ENCODE measurements at places on chromosomes 2 and 18.

DNA sequence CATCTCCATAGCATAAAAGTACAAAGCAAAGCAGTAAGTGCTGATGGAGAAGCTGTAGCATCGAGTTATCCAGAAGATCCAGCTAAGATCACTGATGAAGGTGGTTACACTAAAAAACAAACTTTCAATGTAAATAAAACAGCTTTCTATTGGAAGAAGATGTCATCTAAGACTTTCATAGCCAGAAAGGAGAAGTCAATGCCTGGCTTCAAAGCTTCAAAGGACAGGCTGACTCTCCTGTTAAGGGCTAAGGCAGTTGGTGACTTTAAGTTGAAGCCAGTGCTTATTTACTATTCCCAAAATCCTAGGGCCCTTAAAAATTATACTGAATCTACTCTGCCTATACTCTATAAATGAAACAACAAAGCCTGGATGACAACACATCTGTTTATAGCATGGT, 44.0 kb downstream of the METTL8 start:
- DNase-seq: no peak

DNA sequence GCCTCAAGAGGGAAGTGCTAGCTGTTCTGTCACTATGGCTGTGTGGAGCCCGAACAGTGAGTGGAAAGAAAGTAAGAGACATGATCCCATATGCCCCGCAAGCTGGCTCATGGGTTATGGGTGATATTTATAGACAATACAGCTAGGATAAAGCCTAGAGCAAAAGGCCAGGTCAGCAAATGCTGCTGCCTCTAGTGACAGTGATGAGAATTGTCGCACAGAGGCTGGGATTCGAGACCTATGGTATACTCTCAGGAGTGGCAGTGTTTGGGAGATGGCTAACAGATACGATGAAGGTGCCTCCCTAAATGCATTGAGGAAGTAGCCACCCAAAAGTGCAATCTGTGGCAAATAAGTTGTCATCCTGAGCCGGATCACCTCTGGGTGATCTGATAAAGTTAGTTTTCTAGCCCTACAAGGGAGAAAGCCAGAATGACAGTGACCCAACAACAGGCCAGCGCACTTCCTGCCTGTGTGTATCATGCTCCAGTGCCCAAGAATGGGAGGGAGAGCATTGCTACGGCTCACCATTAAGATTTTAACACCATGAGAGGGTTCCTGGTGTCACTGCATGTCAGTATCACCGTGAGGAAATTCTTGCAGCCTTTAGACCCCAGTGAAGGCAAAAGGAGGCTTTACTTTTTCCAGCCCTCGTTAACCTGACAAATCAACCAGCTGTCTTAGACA, 92.2 kb upstream of the TGFA start:
- peak; percentile 29 for DNase-seq

- no peak for DNase-seq
These were observed 57.2 kb downstream of the MOGAT1 start for GRCh38 chr2:222728621-222729020.

GRCh38 chr2:160306985-160307384, 106.9 kb upstream of the ITGB6 start:
- DNase-seq: no peak

DNA sequence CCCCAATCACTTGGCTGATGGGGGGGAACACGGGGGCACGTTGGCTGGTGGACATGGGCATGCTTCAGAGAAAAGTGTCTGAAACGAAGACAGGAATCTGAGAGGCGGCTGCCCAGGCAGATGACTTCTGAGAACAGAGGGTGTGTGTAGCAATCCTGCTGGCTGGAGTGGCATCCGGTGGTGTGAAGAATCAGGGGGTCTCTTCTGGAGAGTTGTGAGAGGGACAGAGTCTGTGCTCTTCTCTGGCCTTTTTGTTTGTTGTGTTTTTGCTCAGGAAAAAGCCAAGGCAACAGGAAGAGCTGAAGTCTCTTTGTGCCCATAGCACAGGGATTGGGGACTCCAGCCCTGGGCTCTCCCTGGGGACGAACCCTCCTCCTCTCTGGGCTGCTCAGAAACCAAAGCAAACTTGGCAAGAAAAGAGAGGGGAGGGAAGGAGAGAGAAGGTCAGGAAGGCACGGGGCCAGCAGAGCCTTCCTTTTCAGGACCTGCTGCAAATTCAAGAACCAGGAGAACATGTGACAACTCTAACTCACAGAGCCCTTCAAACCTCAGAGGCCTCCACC, 97.0 kb upstream of the SMAD2 start:
- no peak for DNase-seq

DNA sequence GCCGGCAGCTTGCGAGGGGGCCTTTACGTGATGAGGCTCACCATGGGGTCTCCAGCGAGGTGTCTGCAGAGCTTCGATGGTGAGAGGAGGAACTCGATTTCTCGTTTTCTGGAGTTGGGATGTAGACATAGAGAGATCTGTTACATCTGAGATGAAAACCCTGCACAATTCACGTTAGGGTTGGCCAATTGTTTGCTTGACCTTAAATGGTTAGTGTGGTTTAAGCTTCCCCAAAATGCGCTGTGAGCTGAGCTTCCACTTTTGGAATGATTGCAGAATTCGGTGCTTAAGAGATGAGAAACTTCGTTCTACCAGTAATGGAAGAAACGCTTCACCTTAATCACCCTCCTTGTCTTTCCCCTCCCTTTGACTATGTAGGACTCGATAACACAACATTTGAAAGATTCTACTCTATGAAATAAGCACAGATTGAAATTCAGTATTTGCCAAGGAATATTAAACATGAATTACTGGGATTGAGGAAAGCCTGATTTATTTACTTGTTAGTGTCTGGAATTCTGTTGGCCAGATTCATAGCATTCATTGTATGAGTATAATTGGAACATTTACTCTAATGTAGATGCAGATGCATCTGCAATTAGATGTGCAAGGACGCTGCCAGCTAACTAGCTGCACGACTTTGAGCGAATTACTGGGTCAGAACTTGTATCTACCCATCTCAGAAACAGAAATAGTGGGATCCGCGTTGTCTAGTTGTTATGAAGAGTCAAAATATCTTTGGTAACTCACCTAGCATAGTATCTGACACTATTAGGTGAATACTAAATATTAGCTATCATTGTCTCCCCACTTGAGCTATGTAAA, 1.6 kb upstream of the KLF7 start:
- DNase-seq: no peak

DNA sequence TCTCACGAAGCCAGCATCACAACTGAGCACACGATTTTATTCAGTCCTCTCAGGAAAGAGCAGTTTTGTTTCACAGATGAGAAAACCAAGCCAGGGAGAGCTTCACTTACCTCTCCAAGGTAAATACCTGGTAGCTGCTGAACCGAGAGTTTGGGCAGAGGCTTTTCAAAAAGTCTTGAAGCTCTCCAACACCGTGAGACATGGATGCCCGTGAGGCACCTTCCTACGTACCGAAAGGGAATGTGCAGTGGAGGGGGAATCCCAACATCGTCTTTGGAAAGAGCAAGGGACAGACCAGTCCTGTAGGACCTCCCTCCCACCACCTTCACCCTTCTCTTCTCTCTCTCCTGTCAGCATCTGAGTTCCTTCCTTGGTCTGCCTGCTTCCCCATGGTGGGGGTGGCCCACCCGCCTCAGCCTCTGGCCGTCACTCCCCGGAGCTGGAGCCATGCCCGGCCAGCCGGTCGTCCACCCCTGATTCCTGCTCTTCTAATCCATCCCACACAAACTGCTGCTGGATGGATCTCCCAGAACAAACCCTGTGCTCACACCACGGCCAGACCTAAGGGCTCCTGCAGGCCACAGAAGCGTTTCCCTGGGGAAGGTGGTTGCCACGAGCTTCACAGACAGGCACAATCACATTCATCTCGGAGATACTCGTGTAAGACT, 97.3 kb upstream of the SNTG2 start:
- no peak for DNase-seq

GRCh38 chr18:46402396-46402795, 254.6 kb downstream of the LOXHD1 start:
- no peak for DNase-seq

GRCh38 chr2:60533101-60534051, 20.1 kb downstream of the BCL11A start:
- DNase-seq: no peak

DNA sequence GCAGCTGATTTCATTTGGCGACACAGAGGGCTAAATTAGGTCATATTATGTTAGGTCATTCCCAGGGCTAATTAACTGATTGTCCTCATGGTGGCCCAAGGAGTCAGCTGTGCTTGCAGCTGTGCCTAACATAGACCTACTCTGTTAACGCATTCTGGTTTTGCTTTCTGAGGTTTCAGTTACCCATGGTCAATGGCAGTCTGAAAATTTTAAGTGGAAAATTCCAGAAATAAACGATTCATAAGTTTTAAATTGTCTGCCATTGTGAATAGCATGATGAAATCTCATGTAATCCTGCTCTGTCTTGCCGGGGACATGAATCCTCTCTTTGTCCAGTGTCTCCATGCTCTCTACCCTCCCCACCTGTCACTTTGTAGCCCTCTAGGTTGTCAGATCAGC, 168.7 kb downstream of the KCNS3 start:
- no peak for DNase-seq

- no peak for DNase-seq
These were observed 50.5 kb upstream of the MAP4K3 start for GRCh38 chr2:39487398-39488250.

GRCh38 chr2:116467243-116467642, 1347.2 kb upstream of the DDX18 start:
- DNase-seq: no peak

DNA sequence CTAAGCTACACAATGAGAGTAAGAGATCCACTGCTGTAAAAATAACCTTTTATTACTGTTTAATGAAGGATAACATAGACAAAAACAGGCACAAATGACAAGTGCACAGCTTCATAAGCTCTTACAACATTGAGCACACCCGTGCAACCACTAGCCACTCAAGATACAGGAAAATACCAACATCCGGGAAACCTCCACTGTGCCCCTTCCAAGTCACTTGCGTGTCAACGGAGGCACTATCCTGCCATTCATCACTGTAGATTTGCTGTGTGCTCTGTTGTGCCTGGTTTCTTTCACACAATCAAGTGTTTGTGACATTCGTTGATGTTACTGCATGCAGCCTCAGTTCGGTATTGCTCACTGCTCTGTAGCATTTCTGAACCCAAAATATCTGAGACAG, 292.9 kb upstream of the MYT1L start:
- no peak for DNase-seq

- DNase-seq: no peak
These were observed 102.0 kb upstream of the PIEZO2 start for GRCh38 chr18:11251229-11251890.

DNA sequence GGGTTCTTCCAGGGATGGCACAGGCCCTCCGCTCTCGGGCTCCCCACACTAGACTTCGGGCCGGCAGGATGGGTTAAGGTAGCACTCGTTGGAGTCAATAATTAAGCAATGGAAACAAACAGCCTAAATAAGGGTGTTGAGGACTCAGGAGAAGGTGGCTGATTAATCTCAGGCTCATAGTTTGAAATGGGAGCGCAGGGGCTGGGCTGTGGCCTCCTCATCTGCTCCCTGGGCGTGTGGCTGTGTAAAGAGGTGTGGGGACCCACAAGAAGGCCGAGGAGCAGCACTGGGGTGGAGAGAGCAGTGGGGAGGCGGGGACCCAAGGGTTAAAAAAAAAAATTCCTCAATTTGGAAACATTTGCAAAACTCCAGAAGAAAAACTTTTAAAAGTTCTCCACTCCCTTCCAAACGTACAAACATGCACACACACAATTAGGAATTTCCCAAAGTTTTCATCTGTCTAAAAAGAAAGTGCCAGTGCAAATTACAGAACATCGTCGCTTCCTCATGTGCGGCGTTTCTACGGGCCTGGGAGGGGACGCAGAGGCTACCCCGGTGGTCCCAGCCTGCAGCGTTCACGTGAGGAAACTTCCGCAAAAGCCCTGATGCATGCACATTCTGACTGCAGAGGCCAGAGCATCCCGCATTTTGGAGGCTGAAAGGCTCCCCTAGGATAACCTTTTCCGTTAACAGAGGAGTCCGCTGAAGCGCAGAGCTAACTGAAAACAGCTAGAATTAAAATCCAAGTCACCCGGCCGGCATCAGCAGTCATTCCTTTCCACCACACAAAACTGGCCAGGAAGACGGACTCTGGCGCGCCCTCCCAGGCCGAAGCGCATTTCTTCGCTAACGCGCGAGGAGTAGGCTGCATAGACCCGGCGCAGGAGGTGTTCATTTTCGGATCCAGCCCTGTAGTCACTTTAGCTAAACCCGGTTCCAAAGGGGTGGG, 1.0 kb upstream of the TUBB6 start:
- no peak for DNase-seq

DNA sequence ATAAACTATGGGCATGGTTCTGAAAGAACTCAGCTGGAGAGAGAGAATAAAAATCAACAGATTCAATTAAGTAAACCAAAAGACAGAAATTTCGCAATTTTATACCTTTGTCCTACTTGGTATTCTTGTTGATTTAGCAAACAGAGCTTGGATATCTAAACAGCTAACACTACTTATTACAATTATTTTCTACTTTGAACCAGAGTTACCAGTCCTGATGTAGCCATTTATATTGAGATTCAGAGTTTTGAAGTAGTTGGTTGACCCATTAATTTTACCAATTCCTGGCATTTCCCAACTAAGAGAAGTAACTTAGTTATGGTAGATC, 48.9 kb downstream of the ASXL2 start:
- DNase-seq: no peak

- DNase-seq: no peak
These were observed 19.1 kb downstream of the FHL2 start for GRCh38 chr2:105379741-105380186.

DNA sequence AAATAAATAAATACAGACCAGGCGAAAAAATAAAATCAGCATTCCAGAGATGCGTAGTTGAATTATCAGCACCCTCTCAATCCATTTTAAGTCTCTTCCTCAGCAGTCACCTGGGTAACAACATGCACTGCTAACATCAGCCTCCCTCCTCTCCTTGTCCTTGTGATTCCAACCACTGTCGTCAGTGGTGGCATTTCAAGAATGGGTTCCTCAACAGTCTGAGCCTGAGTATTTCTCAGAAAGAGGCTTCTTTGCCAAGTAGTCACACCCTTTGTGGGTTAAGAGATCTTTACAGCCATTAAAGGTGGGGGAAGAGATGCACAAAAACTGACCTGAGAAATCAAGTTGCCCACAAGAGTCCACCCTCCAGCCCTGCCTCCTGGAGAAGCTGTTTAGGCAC, 39.0 kb downstream of the NOL10 start:
- no peak for DNase-seq

Data from HAP-1 (cell line).